ENCODE measurements at places on chromosomes 7 and 10.

- peaks cover 10% of the 10 kb centered on the region for H3K4me1 ChIP-seq
- peaks cover 62% of the 10 kb centered on the region for H3K27me3 ChIP-seq
- DNase-seq: no peak
- H3K4me3 ChIP-seq: no peak overlapping the region
- H3K36me3 ChIP-seq: peaks cover 4% of the 10 kb centered on the region
These were observed 118.1 kb upstream of the SEM1 start for GRCh38 chr7:96827701-96828100.

DNA sequence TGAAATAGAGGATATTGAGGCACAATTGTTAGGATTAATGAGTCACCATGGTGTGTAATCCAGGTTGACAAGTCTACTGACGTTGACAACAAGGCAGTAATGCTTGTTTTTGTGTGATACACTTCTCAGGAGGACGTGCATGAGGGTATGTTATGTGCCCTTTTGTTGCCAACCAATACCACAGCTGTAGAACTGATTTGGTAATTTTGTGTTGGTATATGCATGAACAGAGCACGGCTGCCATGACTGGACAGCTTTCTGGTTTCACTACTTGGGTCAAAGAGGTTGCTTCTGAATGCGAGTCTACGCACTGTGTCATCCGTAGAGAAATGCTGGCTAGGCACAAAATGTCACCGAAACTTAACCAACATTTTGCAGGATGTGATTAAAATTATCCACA lies 32.9 kb downstream of the PHTF2 start:
- no peak for DNase-seq
- H3K36me3 ChIP-seq: peaks cover 15% of the 10 kb centered on the region
- H3K4me3 ChIP-seq: no peak overlapping the region
- H3K27ac ChIP-seq: no peak overlapping the region

DNA sequence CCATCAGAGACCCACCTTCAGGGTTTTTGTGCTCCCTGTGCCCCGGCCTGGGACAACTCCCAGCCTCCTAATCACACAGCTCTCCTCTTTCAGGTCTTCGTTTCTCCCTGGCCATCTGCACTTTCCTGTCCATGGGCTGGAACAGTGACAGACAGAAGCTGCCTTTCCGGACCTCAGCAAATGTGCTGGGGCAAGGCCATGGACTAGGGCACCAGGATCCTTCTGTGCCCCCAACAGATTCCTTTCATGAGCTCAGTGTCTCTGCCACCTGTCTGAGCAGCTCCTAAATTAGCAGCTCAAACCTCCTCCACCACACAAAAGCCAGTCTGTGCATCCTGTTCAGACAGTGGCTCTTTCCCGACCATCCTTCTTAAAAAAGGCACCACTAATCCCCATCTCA lies 41.9 kb upstream of the FRMD4A start:
- H3K36me3 ChIP-seq: no peaks in the 10 kb centered on the region
- no peak overlapping the region for H3K4me3 ChIP-seq
- no peak overlapping the region for H3K27ac ChIP-seq
- no peaks in the 10 kb centered on the region for H3K4me1 ChIP-seq
- peaks cover 38% of the 10 kb centered on the region for H3K27me3 ChIP-seq
- DNase-seq: no peak

GRCh38 chr7:44460325-44460724 lies 30.1 kb downstream of the NUDCD3 start:
- H3K4me1 ChIP-seq: peaks cover 59% of the 10 kb centered on the region
- DNase-seq: peak; percentile 89
- H3K27ac ChIP-seq: peak overlapping the region; percentile 83
- H3K27me3 ChIP-seq: no peaks in the 10 kb centered on the region
- H3K4me3 ChIP-seq: peak overlapping the region; percentile 64
- peaks cover 52% of the 10 kb centered on the region for H3K36me3 ChIP-seq

- no peaks in the 10 kb centered on the region for H3K36me3 ChIP-seq
- no peak overlapping the region for H3K4me3 ChIP-seq
- DNase-seq: no peak
- no peaks in the 10 kb centered on the region for H3K27me3 ChIP-seq
These were observed 94.2 kb downstream of the POLL start for GRCh38 chr10:101493782-101494281.

DNA sequence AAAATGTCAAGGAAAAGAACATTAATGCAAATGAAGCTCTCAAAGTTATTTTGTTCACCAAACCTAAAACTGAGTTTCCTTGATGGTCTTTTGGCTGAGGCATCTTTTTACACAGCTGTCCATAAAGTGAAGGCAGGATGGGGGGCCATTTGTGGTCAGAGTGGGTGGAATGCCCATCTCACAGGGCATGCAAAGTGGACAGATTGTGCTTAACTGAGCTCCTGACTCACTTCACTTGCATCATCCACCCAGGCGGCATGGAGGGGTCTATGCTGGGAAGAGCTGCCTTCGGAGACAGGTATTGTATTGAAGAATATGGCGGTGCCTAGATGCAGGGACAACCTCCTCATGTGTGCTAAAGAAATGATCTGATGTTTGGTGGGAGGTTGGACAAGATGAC lies 905.3 kb downstream of the KCNMA1 start:
- no peaks in the 10 kb centered on the region for H3K27me3 ChIP-seq
- no peaks in the 10 kb centered on the region for H3K36me3 ChIP-seq
- DNase-seq: no peak
- H3K4me3 ChIP-seq: no peak overlapping the region

DNA sequence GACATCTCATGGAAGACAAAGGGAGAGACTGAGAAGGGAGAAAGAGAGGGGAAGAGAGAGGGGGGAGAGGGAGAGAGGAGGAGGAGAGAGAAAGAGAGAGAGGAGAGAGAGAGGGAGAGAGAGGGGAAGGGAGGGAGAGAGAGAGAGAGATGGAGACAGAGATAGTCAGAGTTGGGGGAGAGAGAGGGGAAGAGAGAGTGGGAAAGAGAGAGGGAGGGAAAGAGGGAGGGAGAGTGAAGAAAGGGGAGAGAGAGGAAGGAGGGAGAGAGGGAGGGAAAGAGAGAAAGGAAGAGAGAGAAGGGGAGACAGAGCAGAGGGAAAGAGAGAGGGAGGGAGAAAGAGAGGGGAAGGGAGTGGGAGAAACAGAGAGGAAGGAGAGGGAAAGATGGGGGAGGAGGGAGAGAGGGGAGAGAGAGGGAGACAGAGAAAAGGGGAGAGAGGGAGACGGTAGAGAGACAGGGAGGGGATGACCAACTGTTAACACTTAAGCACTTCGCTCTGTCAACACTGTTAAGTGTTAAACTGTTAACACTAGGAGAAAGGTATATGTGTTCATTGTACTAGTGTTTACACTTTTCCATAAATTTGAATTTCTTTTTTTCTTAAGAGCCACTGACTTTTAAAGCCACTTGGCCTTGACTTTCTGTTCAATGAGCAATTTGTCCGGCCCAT lies 21.8 kb upstream of the SDK1 start:
- H3K27ac ChIP-seq: no peak overlapping the region
- no peak for DNase-seq
- no peaks in the 10 kb centered on the region for H3K4me1 ChIP-seq
- H3K27me3 ChIP-seq: peaks cover 3% of the 10 kb centered on the region
- no peaks in the 10 kb centered on the region for H3K36me3 ChIP-seq

DNA sequence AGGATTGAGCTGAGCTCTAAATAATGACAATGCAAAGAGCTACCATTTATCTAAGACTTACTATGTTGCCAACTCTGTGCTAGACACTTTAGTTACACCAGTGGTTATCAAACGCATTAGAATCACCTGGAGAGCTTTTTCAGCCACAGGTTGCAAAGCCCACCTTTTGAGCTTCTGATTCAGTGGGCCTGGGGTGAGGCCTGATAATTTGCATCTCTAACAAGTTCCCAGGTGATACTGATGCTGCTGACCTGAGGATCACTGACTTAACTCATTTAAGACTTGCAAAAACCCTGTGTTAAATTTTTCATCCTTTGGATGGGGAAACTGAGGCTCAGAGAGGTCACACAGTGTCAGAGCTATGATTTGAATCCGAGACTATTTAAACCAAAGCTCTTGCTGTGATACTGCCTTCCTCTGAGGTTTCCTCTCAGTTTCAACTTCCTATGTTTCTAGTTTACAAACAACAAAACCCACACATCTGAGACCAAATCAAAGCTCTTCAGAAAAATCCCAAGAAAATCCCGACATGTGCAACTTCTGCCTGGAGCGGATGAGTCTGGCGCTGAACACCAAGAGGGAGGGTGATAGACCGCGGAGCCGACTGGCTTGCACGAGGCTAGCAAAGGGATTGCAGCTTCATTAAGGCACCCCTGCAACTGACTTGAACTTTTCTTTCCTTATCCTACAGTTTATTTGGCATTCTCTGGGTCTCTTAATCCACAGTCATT lies 124.9 kb downstream of the CYP26A1 start:
- peaks cover 4% of the 10 kb centered on the region for H3K4me1 ChIP-seq
- peaks cover 31% of the 10 kb centered on the region for H3K27me3 ChIP-seq
- no peaks in the 10 kb centered on the region for H3K36me3 ChIP-seq
- no peak for DNase-seq

DNA sequence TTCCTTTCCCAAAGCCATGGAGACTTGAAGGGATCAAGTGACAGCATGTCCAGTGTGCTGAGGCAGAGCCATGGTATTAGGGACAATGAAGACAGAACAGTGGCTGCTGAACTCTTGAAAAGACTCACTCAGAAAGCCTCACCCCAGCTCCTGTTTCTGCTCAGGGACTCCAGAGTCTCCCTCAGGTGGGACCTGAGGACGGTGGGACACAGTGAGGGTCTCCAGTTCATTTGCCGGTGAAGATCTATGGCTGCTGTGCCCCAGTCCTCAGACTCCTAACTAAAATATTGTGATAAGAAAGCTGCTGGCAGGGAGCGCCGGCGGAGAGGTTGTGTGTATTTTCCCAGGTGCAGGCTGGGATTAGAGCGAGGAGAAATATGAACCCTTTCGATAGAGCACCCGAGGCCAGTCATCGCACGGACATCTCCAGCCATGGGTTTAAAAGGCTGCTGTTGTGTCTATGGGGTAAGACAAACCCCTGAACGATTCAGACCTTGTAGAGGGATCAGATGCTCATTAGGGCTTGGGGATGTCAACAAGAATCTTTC lies 57.2 kb downstream of the C7orf25 start:
- DNase-seq: no peak

DNA sequence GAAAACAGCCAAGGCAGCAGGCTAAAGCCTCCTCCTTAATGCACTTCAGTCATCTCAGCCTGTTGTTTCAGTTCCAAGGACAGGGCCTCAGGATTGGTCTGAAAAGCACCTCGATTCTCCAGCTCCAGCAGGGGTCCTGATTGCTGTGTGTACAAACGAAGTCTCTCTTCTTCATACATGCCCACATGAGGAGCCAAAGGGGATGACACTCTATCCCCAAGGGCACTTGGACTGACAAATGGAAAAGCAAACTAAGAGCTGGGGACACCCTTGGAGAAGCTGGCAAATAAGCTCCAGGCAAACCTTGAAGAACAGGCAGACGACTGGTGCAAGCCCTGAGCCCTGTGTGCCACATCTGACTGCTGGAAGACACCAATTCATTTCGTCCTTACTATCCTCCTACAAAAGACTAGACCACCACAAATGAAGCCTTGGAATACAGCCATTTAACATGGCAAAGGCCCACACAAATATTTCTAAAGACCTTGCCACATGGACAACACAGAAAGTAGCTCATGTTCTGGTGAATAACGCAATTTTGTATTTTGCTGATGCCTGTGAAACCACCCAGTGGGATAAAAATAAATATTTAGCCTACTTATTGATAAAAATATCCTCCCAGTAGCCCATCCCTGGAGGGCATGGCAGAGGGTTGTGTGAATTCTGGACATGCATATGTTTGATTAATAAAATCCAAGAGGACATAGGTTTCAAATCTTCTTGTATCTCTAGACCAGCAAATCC lies 61.9 kb downstream of the PARD3 start:
- DNase-seq: no peak
- H3K4me3 ChIP-seq: no peak overlapping the region
- no peaks in the 10 kb centered on the region for H3K27me3 ChIP-seq
- no peaks in the 10 kb centered on the region for H3K4me1 ChIP-seq

- peaks cover 10% of the 10 kb centered on the region for H3K4me1 ChIP-seq
- no peak overlapping the region for H3K27ac ChIP-seq
- no peak for DNase-seq
- peaks cover 6% of the 10 kb centered on the region for H3K36me3 ChIP-seq
- H3K27me3 ChIP-seq: no peaks in the 10 kb centered on the region
- H3K4me3 ChIP-seq: no peak overlapping the region
These were observed 7.4 kb downstream of the SLC29A3 start for GRCh38 chr10:71326464-71326881.

- peaks cover 7% of the 10 kb centered on the region for H3K36me3 ChIP-seq
- no peak for DNase-seq
- no peak overlapping the region for H3K4me3 ChIP-seq
- peaks cover 14% of the 10 kb centered on the region for H3K4me1 ChIP-seq
- H3K27ac ChIP-seq: no peak overlapping the region
These were observed 44.2 kb upstream of the KCNIP2 start for GRCh38 chr10:101887775-101888174.

DNA sequence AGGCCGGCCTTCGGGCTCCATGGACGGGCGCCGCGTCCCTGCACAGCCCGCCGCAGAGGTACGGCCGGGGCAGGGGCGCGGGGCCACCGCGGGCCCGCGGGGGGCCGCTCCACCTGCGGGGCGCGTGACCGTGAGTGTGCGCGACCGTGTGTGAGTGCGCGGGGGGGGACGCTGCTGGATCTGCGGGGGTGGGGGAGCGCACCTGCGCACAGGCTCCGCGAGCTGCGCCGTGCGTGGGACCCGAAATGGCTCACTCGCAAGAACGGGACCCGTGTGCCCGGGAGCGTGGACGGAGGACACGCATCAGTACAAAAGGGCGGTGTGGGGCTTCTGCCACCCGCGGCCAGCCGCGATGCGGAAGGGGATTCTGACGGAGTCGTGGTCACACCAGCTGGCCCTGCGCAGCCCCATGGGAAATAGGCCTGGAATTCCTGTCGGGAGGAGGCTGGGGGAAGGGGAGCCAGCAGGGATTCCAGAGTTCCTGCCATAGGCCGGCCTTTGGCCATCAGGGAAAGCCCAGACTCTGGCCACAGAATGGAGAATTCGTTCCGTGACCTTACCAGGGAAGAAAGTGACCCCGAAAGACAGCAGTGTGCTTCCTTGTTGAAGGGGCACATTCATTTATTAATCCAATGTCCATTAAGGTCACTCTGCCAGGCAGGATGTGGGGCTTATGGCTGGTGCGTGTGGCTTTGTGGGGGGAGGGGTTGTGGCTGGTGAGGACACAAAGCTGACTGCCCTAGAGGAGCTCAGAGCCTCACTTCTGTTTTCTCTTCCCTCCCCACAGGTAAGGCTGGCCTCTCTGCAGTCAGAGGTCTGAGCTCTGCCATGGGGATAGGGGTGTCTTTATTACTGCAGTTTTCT lies 494 bp downstream of the REPIN1 start:
- peaks cover 32% of the 10 kb centered on the region for H3K4me1 ChIP-seq
- peak overlapping the region; percentile 95 for H3K27ac ChIP-seq
- DNase-seq: peak; percentile 65
- H3K4me3 ChIP-seq: peak overlapping the region; percentile 95

- no peak for DNase-seq
- peaks cover 7% of the 10 kb centered on the region for H3K4me1 ChIP-seq
- H3K27ac ChIP-seq: no peak overlapping the region
- no peak overlapping the region for H3K4me3 ChIP-seq
- peaks cover 3% of the 10 kb centered on the region for H3K27me3 ChIP-seq
These were observed 90.0 kb downstream of the CCDC71L start for GRCh38 chr7:106570948-106571418.

GRCh38 chr10:73432646-73433537 lies 469 bp downstream of the MSS51 start:
- DNase-seq: no peak
- no peak overlapping the region for H3K4me3 ChIP-seq

- no peaks in the 10 kb centered on the region for H3K4me1 ChIP-seq
- no peak overlapping the region for H3K4me3 ChIP-seq
- no peak for DNase-seq
- no peak overlapping the region for H3K27ac ChIP-seq
- H3K27me3 ChIP-seq: peaks cover 2% of the 10 kb centered on the region
These were observed 147.2 kb downstream of the TMEM178B start for GRCh38 chr7:141221007-141221612.
